ENCODE measurements at places on chromosomes 7 and 10.

DNA sequence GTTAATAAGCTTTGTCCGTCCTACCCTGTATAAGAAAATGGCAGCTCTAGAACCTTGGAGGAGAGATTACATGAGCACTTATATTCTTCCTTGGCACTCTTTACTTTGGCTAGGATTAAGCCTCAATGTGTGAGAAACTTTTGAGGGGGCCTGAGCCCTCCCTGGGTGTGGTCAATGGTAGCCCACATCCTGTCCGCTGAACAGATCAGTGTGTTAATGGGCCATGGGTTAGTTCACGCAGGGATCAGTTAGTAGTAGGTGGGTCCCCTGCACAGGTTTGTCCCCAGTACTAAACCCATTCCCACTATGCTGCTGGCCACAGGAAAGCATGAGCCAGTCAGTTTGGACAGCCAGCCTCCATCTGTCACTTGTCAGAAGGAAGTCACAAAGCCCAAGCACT is 20.2 kb upstream of the IKZF1 start:
- no peaks in the 10 kb centered on the region for H3K4me1 ChIP-seq
- DNase-seq: no peak
- no peaks in the 10 kb centered on the region for H3K27me3 ChIP-seq
- H3K27ac ChIP-seq: no peak overlapping the region
- no peaks in the 10 kb centered on the region for H3K36me3 ChIP-seq

DNA sequence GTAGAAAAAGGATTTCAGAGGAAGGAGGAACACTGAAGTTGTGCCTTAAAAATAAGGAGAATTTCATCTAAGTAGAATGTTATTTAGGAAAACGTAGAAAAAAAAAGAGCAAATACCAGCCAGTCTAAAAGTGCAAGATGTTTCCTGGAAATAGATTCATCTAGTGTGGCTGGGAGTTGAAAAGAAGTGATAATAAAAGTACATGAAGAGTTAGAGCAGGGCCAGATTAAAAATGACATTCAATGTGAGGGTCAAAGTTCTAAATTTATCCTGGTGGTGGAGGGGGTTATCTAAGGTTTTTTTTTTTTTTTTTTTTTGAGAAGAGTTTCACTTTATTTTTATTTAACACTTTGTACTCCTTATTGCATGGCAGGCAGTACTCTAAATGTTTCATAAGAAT is 289.3 kb downstream of the MDFIC start:
- no peaks in the 10 kb centered on the region for H3K36me3 ChIP-seq
- H3K27ac ChIP-seq: no peak overlapping the region
- DNase-seq: no peak

DNA sequence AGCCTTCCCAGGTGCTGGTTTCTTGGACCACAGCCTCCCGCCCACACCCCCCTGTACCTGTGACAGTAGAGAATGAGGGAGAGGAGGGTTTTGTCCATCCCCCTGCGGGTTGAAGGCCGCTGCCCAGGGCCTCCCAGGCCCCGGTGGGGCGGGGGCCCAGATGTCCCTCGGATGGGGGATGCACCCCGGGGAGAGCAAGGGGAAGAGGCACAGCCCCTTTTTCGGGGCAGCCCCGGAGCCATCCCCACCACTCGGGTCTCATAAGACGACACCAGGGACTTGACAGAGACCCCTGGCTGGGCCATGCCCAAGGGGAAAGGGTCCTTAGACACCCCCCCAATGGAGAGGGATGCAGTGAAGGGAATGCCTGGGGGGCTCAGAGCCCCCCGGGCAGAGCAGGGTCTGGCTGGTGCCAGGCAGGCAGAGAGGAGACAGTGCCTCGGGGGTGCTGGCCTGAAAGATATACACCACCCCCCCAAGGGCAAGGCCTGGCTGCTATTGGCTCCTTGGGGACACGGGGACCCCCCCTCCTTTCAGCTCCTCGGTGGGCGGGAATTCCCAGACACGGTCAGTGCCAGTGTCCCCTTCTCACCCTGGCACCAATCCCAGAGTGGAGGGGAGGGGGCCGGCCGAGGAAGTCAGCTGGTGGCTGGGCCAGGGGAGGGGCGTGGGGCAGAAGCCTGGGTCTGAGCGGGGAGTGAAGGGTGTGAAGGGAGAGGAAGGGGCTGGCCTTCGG is 3.7 kb upstream of the SPACDR start:
- H3K27me3 ChIP-seq: no peaks in the 10 kb centered on the region
- no peak overlapping the region for H3K4me3 ChIP-seq
- no peak for DNase-seq
- H3K27ac ChIP-seq: no peak overlapping the region
- H3K4me1 ChIP-seq: peaks cover 18% of the 10 kb centered on the region

GRCh38 chr7:77442636-77443035 is 26.5 kb upstream of the GSAP start:
- peak overlapping the region; percentile 5 for H3K27ac ChIP-seq
- H3K4me3 ChIP-seq: no peak overlapping the region
- no peaks in the 10 kb centered on the region for H3K27me3 ChIP-seq
- peak; percentile 48 for DNase-seq

DNA sequence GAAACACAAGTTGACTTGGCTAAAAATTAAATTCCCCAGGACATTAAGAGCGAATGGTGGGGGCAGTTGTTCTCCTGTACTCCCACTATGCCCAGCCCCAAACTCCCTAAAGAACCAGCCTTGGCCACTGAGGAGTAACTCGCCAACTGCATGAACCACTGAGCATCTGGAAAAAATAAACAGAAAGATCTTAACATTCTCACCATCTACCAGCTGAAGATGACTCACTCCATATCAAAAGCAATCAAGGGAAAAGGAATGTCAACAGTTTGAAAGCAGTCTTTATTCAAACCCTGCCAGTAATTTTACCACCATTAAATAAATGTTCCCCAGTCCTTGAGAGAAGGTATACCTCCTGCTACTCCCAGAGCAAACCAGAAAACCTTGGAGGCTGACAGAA is 45.4 kb downstream of the CTTNBP2 start:
- no peaks in the 10 kb centered on the region for H3K27me3 ChIP-seq
- H3K36me3 ChIP-seq: no peaks in the 10 kb centered on the region
- peak; percentile 92 for DNase-seq

GRCh38 chr10:130775311-130775710 is 536.2 kb downstream of the TCERG1L start:
- H3K4me1 ChIP-seq: no peaks in the 10 kb centered on the region
- no peak overlapping the region for H3K27ac ChIP-seq
- no peaks in the 10 kb centered on the region for H3K36me3 ChIP-seq

GRCh38 chr7:15508258-15508657 is 53.6 kb downstream of the AGMO start:
- H3K4me1 ChIP-seq: peaks cover 4% of the 10 kb centered on the region
- H3K27ac ChIP-seq: no peak overlapping the region
- H3K27me3 ChIP-seq: no peaks in the 10 kb centered on the region
- no peak overlapping the region for H3K4me3 ChIP-seq
- DNase-seq: peak; percentile 4

- H3K27me3 ChIP-seq: peaks cover 2% of the 10 kb centered on the region
- H3K4me3 ChIP-seq: no peak overlapping the region
- no peak for DNase-seq
- H3K4me1 ChIP-seq: no peaks in the 10 kb centered on the region
Measured at GRCh38 chr10:84603971-84604370, 275.6 kb downstream of the CCSER2 start.

- no peak overlapping the region for H3K4me3 ChIP-seq
- peak; percentile 38 for DNase-seq
- no peaks in the 10 kb centered on the region for H3K27me3 ChIP-seq
- no peaks in the 10 kb centered on the region for H3K36me3 ChIP-seq
Measured at GRCh38 chr7:34282271-34282670, 375.7 kb upstream of the NPSR1 start.

GRCh38 chr10:116989439-116989838 is 15.5 kb downstream of the SHTN1 start:
- H3K36me3 ChIP-seq: no peaks in the 10 kb centered on the region
- H3K27ac ChIP-seq: no peak overlapping the region
- no peak overlapping the region for H3K4me3 ChIP-seq
- no peaks in the 10 kb centered on the region for H3K27me3 ChIP-seq

DNA sequence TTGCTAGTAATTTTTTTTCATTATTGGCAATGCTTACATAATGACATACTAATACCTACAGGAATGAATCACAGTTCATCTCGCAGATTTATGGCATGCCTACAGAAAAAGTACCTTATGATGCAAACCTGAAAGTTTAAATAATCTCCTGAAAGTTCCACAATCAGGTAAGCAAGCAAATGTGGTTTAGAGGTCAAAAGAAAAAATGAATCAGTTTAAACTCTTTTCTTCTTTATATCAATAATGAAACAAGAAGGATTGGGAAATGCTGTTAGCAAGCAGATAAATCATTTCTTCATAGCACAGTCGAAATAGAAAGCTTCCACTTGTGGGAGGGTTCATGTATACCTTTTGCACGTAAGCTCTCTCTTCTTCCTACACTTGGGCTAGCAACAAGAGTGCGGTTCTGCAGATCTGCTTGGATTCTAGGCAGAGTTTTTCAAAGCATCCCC is 53.7 kb upstream of the MTPN start:
- no peak overlapping the region for H3K4me3 ChIP-seq
- H3K4me1 ChIP-seq: no peaks in the 10 kb centered on the region
- H3K36me3 ChIP-seq: no peaks in the 10 kb centered on the region
- H3K27ac ChIP-seq: no peak overlapping the region
- no peaks in the 10 kb centered on the region for H3K27me3 ChIP-seq

GRCh38 chr7:97819161-97819560 is 53.0 kb downstream of the ASNS start:
- H3K36me3 ChIP-seq: no peaks in the 10 kb centered on the region
- H3K27ac ChIP-seq: no peak overlapping the region
- no peaks in the 10 kb centered on the region for H3K4me1 ChIP-seq
- no peak for DNase-seq

DNA sequence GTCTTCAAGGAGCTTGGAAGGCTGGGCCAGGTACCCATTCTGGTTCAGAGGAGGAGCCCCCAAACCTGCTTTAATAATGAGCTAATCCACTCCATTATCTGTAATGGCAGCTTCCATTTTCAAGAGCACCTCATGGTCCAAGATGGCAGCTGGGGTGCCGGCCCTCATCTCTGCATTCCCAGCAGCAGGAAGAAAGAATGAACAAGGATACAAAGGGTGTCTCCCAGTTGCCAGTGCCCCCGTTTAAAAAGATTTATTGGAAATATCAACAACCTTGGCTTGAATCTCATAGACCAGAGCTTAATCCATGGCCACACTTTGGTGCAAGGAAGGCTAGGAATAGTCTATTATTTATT is 8.5 kb downstream of the LAT2 start:
- H3K4me3 ChIP-seq: no peak overlapping the region
- no peak for DNase-seq
- no peaks in the 10 kb centered on the region for H3K36me3 ChIP-seq
- no peak overlapping the region for H3K27ac ChIP-seq
- no peaks in the 10 kb centered on the region for H3K27me3 ChIP-seq

DNA sequence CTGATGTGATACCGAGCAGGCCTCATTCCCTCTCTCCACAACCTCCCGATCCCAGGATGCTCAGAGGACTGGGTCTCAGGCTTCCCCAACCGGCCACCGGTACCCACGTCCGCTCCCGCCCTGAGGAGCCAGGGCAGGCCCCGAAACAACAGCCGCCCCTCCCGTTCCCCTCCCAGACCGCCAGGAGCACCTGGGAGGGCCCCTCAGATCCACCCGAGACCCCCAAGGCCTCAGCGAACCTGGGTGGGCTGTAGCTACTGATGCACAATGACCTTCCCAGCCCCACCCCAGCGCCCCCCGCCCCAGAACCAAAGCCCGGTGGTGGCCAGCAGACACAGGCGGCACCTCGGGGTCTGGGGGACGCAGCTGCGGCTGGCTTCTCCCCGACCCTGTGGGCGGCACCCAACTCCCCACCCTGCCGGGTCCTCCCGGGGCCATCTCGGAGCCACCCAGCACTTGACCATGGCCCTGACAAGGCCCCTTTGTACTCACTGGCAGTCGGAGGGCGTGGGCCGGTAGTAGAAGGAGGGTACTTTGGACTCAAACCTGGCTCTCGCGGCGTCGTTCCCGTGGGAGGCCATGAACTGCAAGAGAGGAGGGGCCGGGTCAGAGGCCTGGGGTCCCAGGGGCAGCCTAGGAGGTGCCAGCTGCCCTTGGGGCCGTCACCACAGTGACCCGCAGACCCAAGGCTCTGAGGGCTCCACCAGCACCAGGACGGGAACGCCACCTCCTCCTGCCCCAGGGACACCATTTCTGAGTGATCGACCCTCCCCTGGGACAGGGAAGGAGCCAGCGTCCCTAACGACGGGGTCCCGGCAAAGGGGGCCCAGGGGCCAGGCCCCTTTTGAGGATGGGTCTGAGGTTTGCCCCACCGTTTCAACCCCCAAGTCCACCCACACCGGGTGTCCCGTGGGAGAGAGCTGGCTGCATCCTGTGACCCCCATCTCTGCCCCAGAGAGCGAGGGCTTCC is 28.1 kb downstream of the ADAP1 start:
- H3K4me1 ChIP-seq: peaks cover 24% of the 10 kb centered on the region
- H3K36me3 ChIP-seq: no peaks in the 10 kb centered on the region
- H3K27me3 ChIP-seq: no peaks in the 10 kb centered on the region
- H3K4me3 ChIP-seq: no peak overlapping the region

DNA sequence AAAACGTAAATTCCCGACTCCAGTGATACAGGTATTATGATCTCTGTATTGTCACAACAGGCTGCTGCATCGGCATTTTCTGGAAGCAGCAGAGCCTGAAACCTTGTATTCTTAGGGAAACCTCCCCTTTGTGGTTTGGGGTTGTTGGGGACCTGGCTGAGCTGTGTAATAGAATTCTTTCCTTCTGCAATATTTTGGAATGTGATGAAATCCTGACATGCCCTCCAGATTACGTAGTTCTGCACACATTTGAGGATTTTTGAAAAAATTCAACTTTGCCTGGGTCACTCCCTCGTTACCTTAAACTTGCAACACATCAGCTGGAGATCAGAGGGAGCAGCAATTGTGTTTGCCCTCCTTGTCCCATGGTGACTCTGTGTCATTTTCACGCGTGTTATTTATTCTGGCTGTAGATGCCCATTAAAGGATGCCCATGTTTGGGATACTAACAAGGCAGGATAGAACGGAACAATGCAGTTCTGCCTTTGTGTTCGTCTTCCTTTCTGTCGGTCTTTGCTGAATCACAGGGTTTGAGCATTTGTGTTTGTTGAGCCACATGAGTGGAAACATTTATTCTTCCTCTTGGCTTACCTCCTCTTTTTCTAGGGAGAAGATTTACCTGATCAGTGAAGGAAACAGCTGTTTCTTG is 181.7 kb downstream of the TCF7L2 start:
- H3K27me3 ChIP-seq: no peaks in the 10 kb centered on the region
- H3K27ac ChIP-seq: peak overlapping the region; percentile 23
- DNase-seq: peak; percentile 84
- no peak overlapping the region for H3K4me3 ChIP-seq
- peaks cover 13% of the 10 kb centered on the region for H3K4me1 ChIP-seq
- no peaks in the 10 kb centered on the region for H3K36me3 ChIP-seq

- no peak overlapping the region for H3K27ac ChIP-seq
- H3K36me3 ChIP-seq: no peaks in the 10 kb centered on the region
- no peaks in the 10 kb centered on the region for H3K27me3 ChIP-seq
- H3K4me3 ChIP-seq: no peak overlapping the region
Measured at GRCh38 chr7:46478046-46478445, 557.0 kb upstream of the IGFBP3 start.

DNA sequence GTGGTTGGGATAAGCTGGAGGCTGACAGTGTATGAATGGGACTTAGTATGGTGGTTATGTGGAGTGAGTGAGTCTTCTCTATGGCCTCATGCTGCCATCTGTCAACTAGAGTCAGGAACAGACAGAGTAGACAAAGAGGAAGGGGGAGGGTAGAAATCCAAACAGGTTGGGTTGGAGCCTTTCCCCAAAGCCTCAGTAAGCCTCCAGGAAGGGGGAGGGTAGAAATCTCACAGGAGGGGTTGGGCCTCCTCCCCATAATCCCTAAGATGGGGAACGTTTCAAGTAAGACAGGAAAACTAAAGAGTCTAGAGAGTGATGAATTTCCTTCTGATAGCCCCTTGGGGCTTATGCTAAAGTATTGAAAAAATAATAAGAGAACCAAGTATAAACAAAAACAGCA is 2.0 kb upstream of the AKR1B15 start:
- H3K4me3 ChIP-seq: peak overlapping the region; percentile 64
- no peak for DNase-seq
- no peak overlapping the region for H3K27ac ChIP-seq
- H3K27me3 ChIP-seq: peaks cover 7% of the 10 kb centered on the region
- no peaks in the 10 kb centered on the region for H3K4me1 ChIP-seq
